ENCODE measurements at places on chromosomes 5 and 9. TPM values are rescaled to one million over a fixed set of nuclear protein-coding genes. Genes with fewer than 3 reads are reported as not detected.

The UNC5A gene
- 0.52 TPM for total RNA-seq

DNA sequence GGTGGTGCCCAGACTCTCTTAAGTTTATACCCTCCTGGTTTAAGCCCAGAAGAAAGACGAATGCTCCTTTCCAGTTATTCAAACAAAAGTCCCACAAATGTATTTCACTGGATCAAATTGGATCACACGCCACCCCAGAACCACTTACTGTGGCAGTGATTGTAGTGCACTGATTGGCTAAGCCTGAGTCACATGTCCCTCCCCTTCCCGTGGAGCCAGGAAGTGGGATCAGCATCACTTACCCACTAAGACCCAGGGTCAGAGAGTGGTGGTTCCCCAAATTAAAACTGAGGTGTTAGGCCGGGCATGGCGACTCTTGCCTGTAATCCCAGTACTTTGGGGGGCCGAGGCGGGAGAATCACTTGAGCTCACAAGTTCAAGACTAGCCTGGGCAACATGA lies 29.5 kb upstream of the CCDC180 start:
- H3K27me3 ChIP-seq, result no peaks in the 10 kb centered on the region
- DNase-seq, result no peak
- H3K4me3 ChIP-seq, result no peak overlapping the region
- H3K36me3 ChIP-seq, result peaks cover 14% of the 10 kb centered on the region
- H3K27ac ChIP-seq, result no peak overlapping the region
- no peaks in the 10 kb centered on the region for H3K4me1 ChIP-seq

DNA sequence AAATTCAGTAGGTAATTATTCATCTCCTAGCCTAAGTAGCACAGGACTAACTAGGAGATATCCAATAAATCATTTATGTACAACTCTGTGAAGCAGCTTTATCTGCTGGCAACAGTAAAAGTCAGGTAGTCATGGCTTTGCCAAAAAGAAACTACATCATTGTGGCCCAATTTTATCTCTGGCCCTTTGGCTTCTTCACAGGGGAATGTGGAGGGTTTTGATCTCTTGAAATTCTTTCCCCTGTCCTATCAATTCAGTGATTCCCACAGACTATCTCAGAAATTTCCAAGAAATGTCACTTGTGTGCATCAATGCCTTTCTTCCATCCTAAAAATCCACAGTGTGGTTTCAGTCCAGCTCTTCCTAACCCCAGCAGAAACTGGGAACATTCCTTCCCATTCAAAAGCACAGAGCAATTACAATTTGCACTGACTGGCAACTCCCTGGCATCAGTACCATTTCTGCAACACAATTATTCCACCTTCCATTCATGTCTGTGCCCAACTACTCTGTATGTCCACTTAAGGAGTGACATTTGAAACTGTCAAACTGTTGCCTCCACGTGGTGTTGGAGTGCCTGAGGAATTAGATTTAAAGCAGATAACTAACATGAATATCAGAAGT lies 6.6 kb downstream of the CDC14B start:
- H3K36me3 ChIP-seq, result no peaks in the 10 kb centered on the region
- H3K4me1 ChIP-seq, result peaks cover 16% of the 10 kb centered on the region
- H3K27ac ChIP-seq, result no peak overlapping the region

- H3K27me3 ChIP-seq, result no peaks in the 10 kb centered on the region
- no peaks in the 10 kb centered on the region for H3K36me3 ChIP-seq
- no peak overlapping the region for H3K4me3 ChIP-seq
- DNase-seq, result no peak
- no peaks in the 10 kb centered on the region for H3K4me1 ChIP-seq
Observed at GRCh38 chr5:137016783-137017324, 482.3 kb downstream of the SPOCK1 start.

The CDH9 gene
- not detected for total RNA-seq

DNA sequence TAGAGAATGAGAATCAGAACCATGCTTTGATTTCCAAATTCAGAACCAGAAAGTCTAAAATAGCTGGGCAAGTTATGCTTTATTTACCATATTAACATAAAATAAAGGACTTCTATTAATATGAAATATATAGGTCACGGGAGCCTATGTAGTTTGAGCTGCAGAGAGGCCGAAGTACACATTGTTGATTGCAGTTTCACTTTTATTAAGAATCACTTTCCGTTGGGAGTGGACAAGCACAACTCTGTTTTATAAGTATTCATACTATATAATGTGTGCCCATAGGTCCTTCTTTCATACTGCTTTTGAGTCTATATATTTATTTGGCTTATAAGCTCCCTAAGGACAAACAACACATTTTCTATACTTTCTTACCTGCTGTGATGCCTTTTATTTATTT lies 58.7 kb upstream of the DMRT3 start:
- H3K27ac ChIP-seq, result no peak overlapping the region
- no peaks in the 10 kb centered on the region for H3K27me3 ChIP-seq
- no peak for DNase-seq
- H3K36me3 ChIP-seq, result no peaks in the 10 kb centered on the region
- H3K4me3 ChIP-seq, result no peak overlapping the region
- no peaks in the 10 kb centered on the region for H3K4me1 ChIP-seq

GRCh38 chr5:127683008-127683407 lies 20.2 kb upstream of the CCDC192 start:
- H3K4me1 ChIP-seq, result no peaks in the 10 kb centered on the region
- H3K36me3 ChIP-seq, result no peaks in the 10 kb centered on the region
- H3K27ac ChIP-seq, result no peak overlapping the region
- H3K4me3 ChIP-seq, result no peak overlapping the region
- no peaks in the 10 kb centered on the region for H3K27me3 ChIP-seq

- H3K4me1 ChIP-seq, result peaks cover 59% of the 10 kb centered on the region
- H3K36me3 ChIP-seq, result no peaks in the 10 kb centered on the region
- no peak for DNase-seq
- no peak overlapping the region for H3K4me3 ChIP-seq
Observed at GRCh38 chr9:4661611-4662010, 483 bp upstream of the PLPP6 start.

The MLANA gene
- total RNA-seq, result not detected

GRCh38 chr5:146533882-146534281 lies 17.9 kb upstream of the GPR151 start:
- H3K4me3 ChIP-seq, result no peak overlapping the region
- DNase-seq, result no peak
- no peaks in the 10 kb centered on the region for H3K36me3 ChIP-seq
- no peak overlapping the region for H3K27ac ChIP-seq
- H3K4me1 ChIP-seq, result no peaks in the 10 kb centered on the region

GRCh38 chr5:39132128-39132447 lies 57.9 kb upstream of the RICTOR start:
- no peaks in the 10 kb centered on the region for H3K36me3 ChIP-seq
- no peak overlapping the region for H3K4me3 ChIP-seq
- no peak for DNase-seq
- H3K4me1 ChIP-seq, result no peaks in the 10 kb centered on the region
- H3K27ac ChIP-seq, result no peak overlapping the region

GRCh38 chr9:134571946-134572917 lies 69.4 kb upstream of the COL5A1 start:
- H3K27me3 ChIP-seq, result no peaks in the 10 kb centered on the region
- DNase-seq, result peak; percentile 12
- no peaks in the 10 kb centered on the region for H3K4me1 ChIP-seq
- no peak overlapping the region for H3K4me3 ChIP-seq
- no peak overlapping the region for H3K27ac ChIP-seq

The OLFM1 gene
- 7.8 TPM for total RNA-seq

- no peak overlapping the region for H3K4me3 ChIP-seq
- H3K27me3 ChIP-seq, result no peaks in the 10 kb centered on the region
- DNase-seq, result no peak
- no peak overlapping the region for H3K27ac ChIP-seq
- H3K4me1 ChIP-seq, result peaks cover 13% of the 10 kb centered on the region
- no peaks in the 10 kb centered on the region for H3K36me3 ChIP-seq
Observed at GRCh38 chr5:123786411-123786810, 274.4 kb downstream of the CSNK1G3 start.

The RHOBTB3 gene
- total RNA-seq, result 153 TPM

The PRXL2C gene
- 3.3 TPM for total RNA-seq

The SCGB3A2 gene
- not detected for total RNA-seq

DNA sequence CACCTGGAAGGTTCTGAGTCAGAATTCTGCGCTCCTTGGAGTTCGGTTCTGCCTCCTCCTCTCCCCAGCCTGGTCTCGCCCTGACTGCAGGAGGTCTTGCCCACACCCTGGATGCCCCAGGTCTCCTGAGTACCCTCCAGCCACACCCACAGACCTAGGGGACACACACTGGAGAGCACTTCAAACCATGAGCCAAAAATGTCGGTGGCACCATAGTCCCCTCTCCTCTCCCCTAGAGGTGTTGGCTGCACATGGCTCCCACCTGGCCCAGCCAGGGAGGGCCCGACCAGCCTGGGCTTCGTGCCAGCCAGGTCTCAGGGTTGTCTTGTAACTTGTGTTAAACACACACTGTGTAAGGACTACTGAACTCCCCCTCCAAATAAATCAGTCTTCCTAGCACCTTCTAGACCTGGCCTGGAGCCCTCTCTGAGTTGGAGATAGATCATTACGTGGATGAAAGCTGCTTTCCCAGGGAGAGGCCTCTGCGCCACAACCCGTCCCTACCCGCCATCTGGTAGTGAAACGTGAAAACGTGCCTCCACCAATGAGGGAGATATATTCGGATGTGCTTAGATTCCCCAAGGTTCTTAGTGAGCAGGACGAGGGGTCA lies 49.9 kb upstream of the CTSL start:
- DNase-seq, result no peak
- H3K4me3 ChIP-seq, result no peak overlapping the region
- H3K36me3 ChIP-seq, result no peaks in the 10 kb centered on the region

The BRINP1 gene
- total RNA-seq, result not detected

- H3K27me3 ChIP-seq, result no peaks in the 10 kb centered on the region
- no peaks in the 10 kb centered on the region for H3K36me3 ChIP-seq
- H3K4me1 ChIP-seq, result no peaks in the 10 kb centered on the region
- H3K4me3 ChIP-seq, result no peak overlapping the region
- no peak for DNase-seq
Observed at GRCh38 chr9:7542693-7543092, 256.9 kb downstream of the DMAC1 start.

- DNase-seq, result no peak
- no peak overlapping the region for H3K27ac ChIP-seq
- H3K27me3 ChIP-seq, result no peaks in the 10 kb centered on the region
- no peak overlapping the region for H3K4me3 ChIP-seq
- peaks cover 14% of the 10 kb centered on the region for H3K4me1 ChIP-seq
- H3K36me3 ChIP-seq, result no peaks in the 10 kb centered on the region
Observed at GRCh38 chr9:134458207-134459108, 132.2 kb downstream of the RXRA start.

- H3K4me1 ChIP-seq, result no peaks in the 10 kb centered on the region
- no peak for DNase-seq
- no peaks in the 10 kb centered on the region for H3K36me3 ChIP-seq
- H3K27ac ChIP-seq, result no peak overlapping the region
Observed at GRCh38 chr9:126488310-126488709, 125.4 kb upstream of the LMX1B start.

DNA sequence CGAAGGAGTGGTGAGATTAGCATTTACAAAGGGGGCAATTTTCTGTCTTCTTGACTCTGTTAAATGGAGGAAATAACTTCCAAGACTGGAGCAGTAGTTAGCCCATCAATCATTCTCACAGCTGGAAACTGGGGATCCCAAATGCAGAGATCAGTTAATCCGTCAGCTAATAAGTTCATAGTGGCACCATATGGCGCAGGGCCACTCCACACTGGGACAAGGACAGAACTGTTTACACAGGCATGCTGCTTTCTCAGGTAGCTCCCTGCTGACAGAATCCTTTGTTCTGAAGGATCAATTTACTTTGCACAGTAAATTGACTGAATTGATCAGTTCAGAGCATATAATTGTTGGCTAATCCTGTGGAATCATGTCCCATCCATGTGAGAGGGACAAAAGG lies 395.7 kb downstream of the TMEM161B start:
- no peak overlapping the region for H3K4me3 ChIP-seq
- no peaks in the 10 kb centered on the region for H3K27me3 ChIP-seq
- no peaks in the 10 kb centered on the region for H3K4me1 ChIP-seq
- DNase-seq, result no peak
- no peaks in the 10 kb centered on the region for H3K36me3 ChIP-seq

The SUSD3 gene
- total RNA-seq, result 3.6 TPM

The OTP gene
- total RNA-seq, result not detected

DNA sequence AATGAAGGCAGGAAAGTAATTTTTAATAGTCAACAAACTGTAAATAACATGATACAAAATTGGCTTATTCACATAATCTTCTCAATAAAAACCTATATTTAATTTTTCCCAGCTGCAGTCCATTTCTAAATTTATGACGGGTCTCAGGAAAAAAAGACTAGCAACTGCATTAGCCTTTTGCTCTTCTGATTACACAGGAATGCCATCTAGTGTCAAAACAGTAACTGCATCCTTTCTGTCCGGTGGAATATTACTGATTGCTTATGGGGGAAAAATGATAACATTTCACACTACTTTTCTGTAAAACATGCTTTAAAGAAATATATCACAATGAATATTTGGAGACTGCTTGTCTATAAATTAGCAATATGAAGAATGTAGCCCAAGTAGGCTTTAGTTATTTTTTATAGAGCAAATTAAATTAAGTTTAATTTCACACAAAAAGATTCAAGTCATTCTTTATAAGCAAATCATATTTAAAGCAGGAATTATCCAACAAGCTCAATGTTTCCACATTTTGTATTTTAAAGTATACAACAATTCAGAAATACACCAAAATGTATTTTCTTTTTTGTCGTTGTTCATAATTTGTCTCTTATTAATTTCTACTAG lies 534.7 kb downstream of the CDH10 start:
- DNase-seq, result no peak
- no peaks in the 10 kb centered on the region for H3K27me3 ChIP-seq
- no peaks in the 10 kb centered on the region for H3K4me1 ChIP-seq
- H3K36me3 ChIP-seq, result no peaks in the 10 kb centered on the region

GRCh38 chr5:170483701-170484458 lies 19.9 kb upstream of the KCNIP1 start:
- no peaks in the 10 kb centered on the region for H3K36me3 ChIP-seq
- H3K27ac ChIP-seq, result no peak overlapping the region
- H3K27me3 ChIP-seq, result no peaks in the 10 kb centered on the region
- H3K4me3 ChIP-seq, result no peak overlapping the region

- no peak overlapping the region for H3K4me3 ChIP-seq
- H3K36me3 ChIP-seq, result no peaks in the 10 kb centered on the region
- no peaks in the 10 kb centered on the region for H3K4me1 ChIP-seq
- DNase-seq, result no peak
Observed at GRCh38 chr5:42360056-42360455, 63.2 kb upstream of the GHR start.

DNA sequence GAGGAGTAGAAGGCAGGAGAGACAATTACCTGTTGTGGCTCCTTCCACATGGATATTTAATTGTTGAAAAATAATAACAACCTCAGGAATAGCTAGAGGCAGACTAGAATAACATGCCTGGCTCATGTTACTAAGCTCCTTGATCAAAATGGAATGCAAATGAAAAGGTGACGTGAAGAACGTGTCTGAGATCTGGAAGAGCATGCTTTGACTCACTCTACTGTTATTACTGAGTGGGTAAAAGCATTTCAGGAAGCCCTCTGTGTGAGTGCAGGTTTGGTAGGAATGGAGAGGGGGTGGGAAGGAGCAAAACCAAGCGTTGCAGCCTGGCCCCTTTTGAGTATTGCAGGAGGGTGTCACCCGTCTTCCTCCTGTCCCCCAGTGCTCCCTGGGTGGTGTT lies 84.8 kb downstream of the EQTN start:
- no peak for DNase-seq
- no peak overlapping the region for H3K4me3 ChIP-seq
- H3K4me1 ChIP-seq, result no peaks in the 10 kb centered on the region
- no peak overlapping the region for H3K27ac ChIP-seq
- H3K27me3 ChIP-seq, result no peaks in the 10 kb centered on the region

The KCNN2 gene
- 9.6 TPM for total RNA-seq
